ENCODE measurements at places on chromosomes 5 and 9. TPM values are rescaled to one million over a fixed set of nuclear protein-coding genes. Genes with fewer than 3 reads are reported as not detected.

Gene SPARC
- total RNA-seq: 16.4 TPM

Gene SLC9A3
- 2.4 TPM for total RNA-seq

Gene IRX2
- total RNA-seq: 1.3 TPM

Gene CDHR2
- 0.08 TPM for total RNA-seq

Gene PTGS1
- 0.82 TPM for total RNA-seq

Gene PCDHGB5
- 2.5 TPM for total RNA-seq

Gene IFNA8
- not detected for total RNA-seq

Gene GPX8
- total RNA-seq: 38.5 TPM

Gene TMEM174
- total RNA-seq: not detected

Gene TNC
- 1.2 TPM for total RNA-seq

Gene PCDHGC4
- total RNA-seq: not detected

Gene GADD45G
- total RNA-seq: 0.33 TPM

Gene RIC1
- 11.0 TPM for total RNA-seq

Gene SLC6A18
- total RNA-seq: not detected

Gene TMEM203
- 32.9 TPM for total RNA-seq

Gene FCN2
- total RNA-seq: not detected

Gene ZNF462
- total RNA-seq: 4.3 TPM

Data from A549 treated with CpdA at 1 μM for 4 hours (cell line).